ENCODE measurements at places on chromosomes 4 and X. TPM values are rescaled to one million over a fixed set of nuclear protein-coding genes. Genes with fewer than 3 reads are reported as not detected.

- no peak overlapping the region for H3K4me3 ChIP-seq
- no peaks in the 10 kb centered on the region for H3K36me3 ChIP-seq
- peaks cover 66% of the 10 kb centered on the region for H3K27me3 ChIP-seq
- no peak overlapping the region for H3K27ac ChIP-seq
- DNase-seq: no peak
These were observed 12.5 kb downstream of the L1CAM start for GRCh38 chrX:153873282-153874084.

GRCh38 chr4:16779028-16779675 lies 119.3 kb downstream of the LDB2 start:
- DNase-seq: no peak
- H3K27me3 ChIP-seq: no peaks in the 10 kb centered on the region
- no peak overlapping the region for H3K27ac ChIP-seq
- no peaks in the 10 kb centered on the region for H3K4me1 ChIP-seq
- no peaks in the 10 kb centered on the region for H3K36me3 ChIP-seq

GRCh38 chr4:159946983-159947615 lies 844.2 kb downstream of the RAPGEF2 start:
- no peaks in the 10 kb centered on the region for H3K27me3 ChIP-seq
- H3K4me1 ChIP-seq: no peaks in the 10 kb centered on the region
- no peaks in the 10 kb centered on the region for H3K36me3 ChIP-seq
- H3K27ac ChIP-seq: no peak overlapping the region
- peak; percentile 26 for DNase-seq
- no peak overlapping the region for H3K4me3 ChIP-seq

GRCh38 chr4:2785613-2786012 lies 7.3 kb upstream of the SH3BP2 start:
- H3K27ac ChIP-seq: no peak overlapping the region
- no peaks in the 10 kb centered on the region for H3K36me3 ChIP-seq
- DNase-seq: peak; percentile 77
- no peaks in the 10 kb centered on the region for H3K27me3 ChIP-seq

GRCh38 chr4:111773858-111774257 lies 371.4 kb upstream of the FAM241A start:
- DNase-seq: no peak
- H3K27me3 ChIP-seq: no peaks in the 10 kb centered on the region

DNA sequence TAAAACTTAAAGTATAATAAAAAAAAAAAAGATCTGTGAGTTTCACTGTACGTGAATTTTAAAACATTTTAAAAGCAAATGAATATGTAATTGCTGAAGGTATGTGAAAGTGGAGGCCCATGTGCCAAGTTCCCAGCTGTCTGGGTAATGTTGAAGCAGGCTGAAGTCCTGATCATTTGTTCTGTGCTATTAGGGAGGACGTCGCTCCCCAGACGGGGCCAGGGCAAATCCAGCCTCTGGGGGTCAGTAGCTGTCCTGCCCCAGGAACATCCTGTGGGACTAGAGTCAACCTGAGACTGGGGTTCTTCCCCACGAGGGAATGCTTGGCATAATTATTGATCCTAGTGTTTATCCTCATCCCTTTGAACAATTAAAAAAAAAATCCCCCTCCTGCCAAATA lies 48.8 kb downstream of the PDE5A start:
- H3K4me1 ChIP-seq: no peaks in the 10 kb centered on the region
- no peaks in the 10 kb centered on the region for H3K27me3 ChIP-seq
- no peaks in the 10 kb centered on the region for H3K36me3 ChIP-seq
- no peak overlapping the region for H3K27ac ChIP-seq
- no peak overlapping the region for H3K4me3 ChIP-seq

DNA sequence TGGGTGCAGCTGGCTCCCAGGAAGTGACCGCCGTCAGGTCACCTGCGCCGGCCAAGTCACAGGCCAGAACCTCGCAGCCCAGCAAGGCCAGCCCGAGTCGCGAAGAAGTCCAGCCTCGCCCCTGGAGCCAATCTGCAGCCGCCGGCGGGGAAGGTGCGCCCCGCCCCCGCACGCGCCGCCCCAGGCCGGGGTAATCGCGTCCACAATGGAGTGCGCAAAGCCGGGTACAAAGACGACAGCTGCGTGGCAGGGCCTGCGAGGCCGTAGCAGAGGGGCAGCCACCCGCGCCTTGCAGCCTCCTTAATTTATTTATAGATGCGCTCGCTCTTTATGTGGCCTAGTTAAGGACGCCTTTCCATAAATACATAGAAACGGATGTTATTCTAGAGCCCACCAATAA lies 139.4 kb upstream of the CPEB2 start:
- DNase-seq: no peak
- no peaks in the 10 kb centered on the region for H3K4me1 ChIP-seq
- H3K27ac ChIP-seq: no peak overlapping the region
- H3K27me3 ChIP-seq: no peaks in the 10 kb centered on the region
- no peaks in the 10 kb centered on the region for H3K36me3 ChIP-seq

DNA sequence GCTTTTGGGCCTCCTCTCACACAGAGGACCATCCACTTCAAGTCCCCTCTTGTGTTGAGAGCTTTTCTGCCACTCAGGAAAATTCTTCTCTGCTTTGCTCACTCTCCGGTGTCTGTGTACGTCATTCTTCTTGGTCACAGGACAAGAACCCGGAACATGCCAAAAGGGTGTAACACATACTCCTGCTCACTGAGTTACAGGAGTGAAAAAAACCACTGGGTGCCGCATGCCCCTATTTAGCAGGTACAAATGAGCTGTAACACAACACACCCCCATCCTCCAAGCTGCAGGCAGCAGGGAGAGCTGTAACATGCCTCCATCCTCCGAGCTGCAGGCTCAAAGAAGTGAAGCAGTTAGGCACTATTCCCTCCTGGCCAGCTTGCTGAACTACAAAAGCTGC lies 13.0 kb upstream of the CXCL2 start:
- H3K27me3 ChIP-seq: no peaks in the 10 kb centered on the region
- H3K36me3 ChIP-seq: no peaks in the 10 kb centered on the region
- no peak overlapping the region for H3K27ac ChIP-seq
- H3K4me1 ChIP-seq: peaks cover 1% of the 10 kb centered on the region

GRCh38 chr4:3364634-3365314 lies 72.0 kb downstream of the RGS12 start:
- no peak overlapping the region for H3K4me3 ChIP-seq
- DNase-seq: no peak
- no peaks in the 10 kb centered on the region for H3K36me3 ChIP-seq
- peaks cover 34% of the 10 kb centered on the region for H3K4me1 ChIP-seq

- no peak overlapping the region for H3K4me3 ChIP-seq
- no peak overlapping the region for H3K27ac ChIP-seq
- no peaks in the 10 kb centered on the region for H3K27me3 ChIP-seq
- DNase-seq: no peak
- no peaks in the 10 kb centered on the region for H3K36me3 ChIP-seq
- H3K4me1 ChIP-seq: no peaks in the 10 kb centered on the region
These were observed 616.0 kb downstream of the IQCM start for GRCh38 chr4:149199594-149199993.

GRCh38 chrX:54043541-54044125 lies 640 bp downstream of the PHF8 start:
- H3K4me1 ChIP-seq: peaks cover 12% of the 10 kb centered on the region
- H3K4me3 ChIP-seq: peak overlapping the region; percentile 79
- peaks cover 5% of the 10 kb centered on the region for H3K36me3 ChIP-seq
- no peaks in the 10 kb centered on the region for H3K27me3 ChIP-seq
- DNase-seq: no peak

DNA sequence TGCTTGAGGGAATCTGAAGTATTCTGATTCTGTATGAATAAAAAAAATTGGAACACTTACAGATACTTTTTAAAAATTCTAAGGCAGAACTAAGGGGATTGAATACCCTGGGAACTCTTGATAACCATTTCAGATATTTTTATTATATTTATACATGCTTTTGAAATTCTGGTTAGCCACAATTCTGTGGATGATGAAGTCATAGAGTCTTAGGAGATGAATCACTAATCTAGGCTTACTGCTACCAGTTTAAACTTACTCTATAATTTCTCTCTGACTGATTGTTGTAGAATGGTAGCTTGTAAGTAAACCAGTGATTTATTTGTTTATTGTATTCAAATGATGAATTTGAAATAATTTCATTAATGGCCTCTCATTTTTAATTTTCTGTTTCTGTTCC lies 11.4 kb upstream of the SLAIN2 start:
- no peaks in the 10 kb centered on the region for H3K36me3 ChIP-seq
- DNase-seq: no peak
- no peaks in the 10 kb centered on the region for H3K27me3 ChIP-seq
- H3K4me1 ChIP-seq: no peaks in the 10 kb centered on the region

GRCh38 chr4:168335621-168336020 lies 17.1 kb upstream of the DDX60 start:
- H3K27me3 ChIP-seq: no peaks in the 10 kb centered on the region
- H3K27ac ChIP-seq: no peak overlapping the region
- no peaks in the 10 kb centered on the region for H3K4me1 ChIP-seq
- no peaks in the 10 kb centered on the region for H3K36me3 ChIP-seq
- no peak for DNase-seq

GRCh38 chr4:74042681-74043080 lies 4.2 kb upstream of the CXCL3 start:
- no peaks in the 10 kb centered on the region for H3K36me3 ChIP-seq
- no peak overlapping the region for H3K27ac ChIP-seq
- peaks cover 10% of the 10 kb centered on the region for H3K4me1 ChIP-seq
- no peaks in the 10 kb centered on the region for H3K27me3 ChIP-seq

GRCh38 chrX:68421636-68422035 lies 11.7 kb downstream of the OPHN1 start:
- H3K36me3 ChIP-seq: no peaks in the 10 kb centered on the region
- no peaks in the 10 kb centered on the region for H3K27me3 ChIP-seq
- no peaks in the 10 kb centered on the region for H3K4me1 ChIP-seq
- DNase-seq: no peak

GRCh38 chr4:70687392-70687791 lies 940 bp upstream of the UTP3 start:
- no peak for DNase-seq
- H3K36me3 ChIP-seq: no peaks in the 10 kb centered on the region
- H3K4me3 ChIP-seq: peak overlapping the region; percentile 98

- no peak overlapping the region for H3K4me3 ChIP-seq
- no peaks in the 10 kb centered on the region for H3K27me3 ChIP-seq
- no peak overlapping the region for H3K27ac ChIP-seq
These were observed 705.1 kb upstream of the GRID2 start for GRCh38 chr4:91598696-91599095.

DNA sequence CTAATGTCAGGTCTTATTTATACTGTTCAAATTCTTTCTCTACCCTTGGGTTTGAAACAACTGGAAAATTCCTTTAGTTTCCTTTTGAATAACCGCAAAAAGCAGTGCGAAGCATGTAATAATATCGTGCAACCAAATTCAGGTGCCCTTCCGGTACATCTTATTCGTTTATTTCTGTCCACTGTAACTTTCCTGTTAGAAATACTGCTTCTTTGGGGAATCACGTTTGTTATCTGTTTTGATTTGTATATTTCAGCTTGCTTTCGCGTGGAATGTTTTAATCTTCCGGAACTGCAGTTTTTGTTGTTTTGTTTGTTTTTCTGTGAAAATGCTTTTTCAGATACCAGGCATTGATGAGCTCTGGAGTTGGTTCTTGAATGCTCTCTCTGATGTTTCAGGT lies 85.7 kb upstream of the HPRT1 start:
- no peak overlapping the region for H3K27ac ChIP-seq
- H3K4me1 ChIP-seq: no peaks in the 10 kb centered on the region
- H3K36me3 ChIP-seq: peaks cover 5% of the 10 kb centered on the region
- H3K27me3 ChIP-seq: no peaks in the 10 kb centered on the region
- no peak for DNase-seq

DNA sequence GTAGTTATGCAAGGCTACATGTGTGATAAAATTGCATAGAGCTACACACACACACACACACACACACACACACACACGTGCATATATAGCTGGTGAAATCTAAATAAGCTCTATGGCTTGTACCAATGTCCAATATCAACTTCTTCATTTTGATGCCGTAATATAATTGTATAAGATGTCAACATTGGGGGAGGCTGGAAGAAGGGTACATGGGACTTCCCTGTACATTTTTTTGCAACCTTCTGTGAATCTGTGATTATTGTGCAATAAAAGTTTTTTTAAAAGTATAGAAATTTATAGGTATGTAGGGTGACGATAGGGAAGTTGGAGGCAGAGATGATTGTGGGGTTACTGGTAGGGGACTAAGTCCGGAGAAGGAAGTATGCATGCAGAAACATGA lies 105.5 kb downstream of the HDAC8 start:
- no peaks in the 10 kb centered on the region for H3K27me3 ChIP-seq
- H3K4me1 ChIP-seq: no peaks in the 10 kb centered on the region
- H3K4me3 ChIP-seq: no peak overlapping the region

DNA sequence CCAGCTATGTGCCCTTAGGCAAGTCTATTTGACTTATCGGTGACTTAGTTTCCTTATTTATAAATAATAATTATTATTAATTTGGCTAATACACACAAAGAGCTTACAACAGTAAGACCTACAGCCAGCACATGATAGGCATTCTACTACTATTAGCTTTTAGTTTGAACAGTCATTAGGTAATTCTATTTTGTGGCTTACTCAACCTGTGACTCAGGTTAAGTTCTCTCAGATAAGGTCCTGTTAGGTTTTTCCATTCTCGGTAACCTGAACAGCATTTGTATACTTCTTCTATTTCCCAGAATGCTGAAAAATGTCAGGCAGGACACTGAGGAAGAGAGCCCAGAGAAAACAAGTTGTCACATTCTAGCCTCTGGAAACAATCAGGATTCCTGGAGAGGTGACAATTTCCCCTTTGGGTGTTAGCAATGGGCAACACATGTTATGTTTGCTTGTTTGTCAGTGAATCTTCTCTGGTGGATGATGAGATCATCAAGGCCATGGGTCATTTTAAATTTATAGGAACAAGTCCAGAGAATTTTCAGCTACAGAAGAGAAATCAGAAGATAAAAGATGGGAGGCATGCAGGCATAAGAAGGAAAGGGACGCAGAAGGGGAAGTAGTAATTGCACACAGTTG lies 2144.7 kb downstream of the PCDH7 start:
- no peak overlapping the region for H3K27ac ChIP-seq
- DNase-seq: no peak
- H3K27me3 ChIP-seq: no peaks in the 10 kb centered on the region
- no peaks in the 10 kb centered on the region for H3K36me3 ChIP-seq

GRCh38 chrX:57380026-57380796 lies 93.7 kb downstream of the FAAH2 start:
- H3K36me3 ChIP-seq: no peaks in the 10 kb centered on the region
- no peak overlapping the region for H3K4me3 ChIP-seq
- H3K27me3 ChIP-seq: no peaks in the 10 kb centered on the region
- no peak overlapping the region for H3K27ac ChIP-seq

- no peak for DNase-seq
- H3K4me1 ChIP-seq: no peaks in the 10 kb centered on the region
- no peaks in the 10 kb centered on the region for H3K27me3 ChIP-seq
- no peak overlapping the region for H3K4me3 ChIP-seq
These were observed 103.4 kb upstream of the TEX13A start for GRCh38 chrX:105323928-105324327.

GRCh38 chr4:69594382-69594781 lies 45.1 kb downstream of the UGT2A2 start:
- no peak for DNase-seq
- no peaks in the 10 kb centered on the region for H3K36me3 ChIP-seq
- no peaks in the 10 kb centered on the region for H3K27me3 ChIP-seq
- H3K27ac ChIP-seq: no peak overlapping the region

Gene CC2D2A
- 3.5 TPM for polyA plus RNA-seq

Gene S100G
- polyA plus RNA-seq: 1.2 TPM

Gene GPC4
- polyA plus RNA-seq: 8.4 TPM

Gene SFRP2
- polyA plus RNA-seq: 0.96 TPM

Gene EGF
- 0.64 TPM for polyA plus RNA-seq

Gene LGI2
- 2.1 TPM for polyA plus RNA-seq

Gene APOO
- 16.6 TPM for polyA plus RNA-seq

Measured in thymus (tissue), 14 donors.